Fibroblast of gingiva (primary cell): ENCODE measurements at places on chromosomes 11 and 22.
A peak's percentile ranks its signal among the peaks of the same experiment; 100 is the strongest.

DNA sequence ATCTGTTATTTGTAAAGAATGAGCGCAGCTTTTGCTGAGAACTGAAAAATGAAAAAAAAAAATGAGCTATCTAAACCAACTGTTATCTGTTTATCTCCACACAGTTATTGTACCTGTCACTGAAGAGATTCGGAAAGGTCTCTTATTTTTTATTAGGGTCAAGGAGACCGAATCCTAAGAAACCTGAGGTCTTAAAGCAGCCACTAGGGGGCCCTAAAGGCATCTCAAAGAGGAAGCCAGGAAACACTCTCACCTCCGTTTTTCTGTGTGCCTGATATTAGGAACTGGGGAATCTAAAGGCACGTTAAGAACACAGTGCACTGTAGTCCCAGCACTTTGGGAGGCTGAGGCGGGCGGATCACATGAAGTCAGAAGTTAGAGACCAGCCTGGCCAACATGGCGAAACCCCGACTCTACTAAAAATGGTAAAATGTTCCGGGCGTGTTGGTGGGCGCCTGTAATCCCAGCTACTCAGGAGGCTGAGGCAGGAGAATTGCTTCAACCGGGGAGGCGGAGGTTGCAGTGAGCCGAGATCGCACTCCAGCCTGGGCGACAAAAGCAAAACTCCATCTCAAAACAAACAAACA is 3.5 kb upstream of the LARGE1 start:
- peak; percentile 50 for DNase-seq

- DNase-seq, result peak; percentile 13
Measured at GRCh38 chr11:117426297-117426685, 98.6 kb downstream of the CEP164 start.

DNA sequence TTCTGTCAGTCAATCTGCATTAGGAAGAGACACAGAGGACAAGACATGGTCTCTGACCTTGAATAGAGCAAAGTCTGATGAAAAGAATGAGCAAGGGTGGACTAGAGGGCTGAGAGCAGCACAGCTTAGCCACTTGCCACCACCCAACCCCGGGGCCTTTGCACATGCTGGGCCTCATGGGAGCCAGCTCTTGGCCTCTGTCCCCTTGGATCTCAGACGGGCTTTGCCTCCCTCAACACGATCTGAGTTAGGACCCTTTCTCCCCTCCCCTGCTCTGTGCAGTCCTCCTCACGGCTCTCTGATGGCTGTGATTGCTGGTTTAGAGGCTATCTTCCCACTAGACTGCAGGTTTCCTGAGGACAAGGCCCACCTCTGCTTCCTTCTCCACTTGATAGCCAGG is 131.6 kb upstream of the B3GAT1 start:
- DNase-seq, result no peak

GRCh38 chr11:124890683-124891372 is 6.8 kb downstream of the ROBO4 start:
- no peak for DNase-seq

GRCh38 chr22:37169947-37170688 is 17.9 kb downstream of the C1QTNF6 start:
- no peak for DNase-seq

- peak; percentile 69 for DNase-seq
Measured at GRCh38 chr22:20141186-20142077, 9.4 kb downstream of the CCDC188 start.

DNA sequence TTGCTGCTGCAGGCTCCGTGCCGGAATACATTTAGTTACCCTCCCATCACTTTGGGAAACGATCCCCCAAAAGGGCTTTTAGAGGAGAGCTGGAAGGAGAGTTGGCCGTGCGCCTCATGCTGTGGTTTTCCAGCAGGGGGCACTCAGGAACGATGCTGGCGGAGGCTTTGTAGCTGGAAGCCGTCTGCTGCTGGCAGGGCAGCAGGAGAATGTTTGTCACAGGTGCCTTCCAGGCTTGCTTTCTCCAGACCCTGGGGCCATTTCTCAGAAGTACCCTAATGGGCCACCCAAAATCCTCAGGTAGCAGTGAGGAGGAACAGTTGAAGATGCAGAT is 30.0 kb upstream of the CABP7 start:
- peak; percentile 28 for DNase-seq

- no peak for DNase-seq
Measured at GRCh38 chr11:121415856-121416255, 36.3 kb upstream of the SORL1 start.

- DNase-seq, result no peak
Measured at GRCh38 chr22:17981497-17981896, 42.9 kb downstream of the MICAL3 start.

DNA sequence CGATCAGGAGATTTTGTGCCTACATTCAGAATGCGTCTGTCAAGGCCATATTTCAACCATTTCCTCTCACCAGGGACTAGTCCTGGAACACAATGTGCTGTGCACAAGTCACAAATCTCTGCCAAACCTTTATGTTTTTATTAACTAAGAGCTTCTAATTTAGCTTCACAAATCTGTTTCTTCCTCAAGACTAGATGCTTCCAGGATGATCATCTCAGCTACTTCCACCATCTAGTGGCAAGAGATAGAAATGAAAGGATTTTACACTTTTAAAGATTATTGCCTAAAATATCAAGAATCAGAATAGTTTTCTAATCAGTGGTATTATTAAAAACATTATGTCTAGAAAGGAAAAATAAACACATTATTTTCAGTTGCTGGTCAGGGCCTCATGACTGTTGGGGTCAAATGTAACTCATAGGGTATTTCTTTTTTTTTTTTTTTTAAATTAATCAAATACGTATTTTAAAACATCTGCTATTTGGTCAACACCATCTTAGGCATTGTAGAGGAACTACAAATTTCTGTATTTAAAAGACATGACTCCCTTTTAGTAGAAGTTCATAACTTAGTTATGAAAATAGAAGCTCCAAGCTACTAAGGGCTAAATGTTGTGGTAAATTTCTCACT is 1102.6 kb downstream of the DLG2 start:
- DNase-seq, result no peak

DNA sequence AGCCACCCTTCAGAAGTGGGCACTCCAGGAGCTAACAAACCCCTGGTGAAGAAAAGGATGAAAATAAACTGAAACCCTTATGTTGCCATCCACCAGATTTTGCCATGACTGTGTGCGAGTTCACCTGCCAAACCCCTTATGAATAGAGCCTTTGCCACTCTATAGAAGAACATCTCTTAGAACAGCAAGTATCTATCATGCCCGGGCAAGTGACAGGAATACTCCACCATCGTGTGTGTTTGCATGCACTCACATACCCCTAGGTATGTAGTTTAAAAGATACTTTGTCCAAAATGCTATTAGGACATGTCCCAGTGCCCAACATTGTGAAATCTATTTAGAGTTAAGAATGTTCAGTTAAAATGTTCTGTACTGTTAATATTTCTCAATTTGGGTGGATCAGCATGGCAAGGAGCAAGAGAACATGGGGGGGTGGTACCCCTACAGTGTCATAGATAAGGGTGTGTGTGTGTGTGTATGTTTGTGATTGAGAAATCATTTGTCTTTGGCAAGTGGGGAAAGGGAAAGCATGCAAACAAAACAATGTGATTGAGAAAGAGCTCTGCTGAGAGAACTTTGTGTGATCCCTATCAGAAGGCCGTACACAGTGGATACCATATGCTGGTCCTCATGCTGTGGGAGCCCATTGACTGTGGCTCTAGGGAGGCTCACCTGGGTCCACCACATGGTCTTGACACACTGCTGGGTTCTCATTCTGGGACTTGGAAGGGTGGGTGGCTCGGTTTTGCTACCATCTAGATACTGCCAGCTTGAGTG is 94.9 kb downstream of the ZBTB16 start:
- peak; percentile 100 for DNase-seq

- DNase-seq, result no peak
Measured at GRCh38 chr11:8315463-8315862, 51.8 kb upstream of the LMO1 start.

DNA sequence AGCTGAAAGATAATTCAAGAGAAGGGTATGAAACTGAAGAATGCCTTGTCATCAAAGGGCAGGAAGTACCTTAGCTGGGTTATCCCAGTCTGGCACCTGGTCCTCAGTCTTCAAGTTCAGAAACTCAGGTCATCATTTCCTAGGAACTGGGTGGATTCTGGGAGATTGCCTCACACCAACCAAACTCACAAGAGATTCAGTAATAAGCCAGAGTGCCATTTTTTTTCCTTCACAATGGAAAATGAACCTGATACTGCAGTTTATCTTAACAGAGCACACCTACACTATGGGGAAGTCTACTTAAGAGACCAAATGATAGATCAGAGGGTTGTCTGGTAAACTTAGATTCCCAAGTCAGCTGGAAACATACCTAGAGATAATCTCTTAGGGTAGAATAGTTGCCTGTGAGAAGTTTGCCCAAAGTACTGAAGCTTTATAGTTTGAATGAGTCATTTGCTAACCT is 3.8 kb upstream of the BUD13 start:
- DNase-seq, result no peak

GRCh38 chr22:37119872-37120271 is 10.4 kb upstream of the TMPRSS6 start:
- DNase-seq, result no peak

DNA sequence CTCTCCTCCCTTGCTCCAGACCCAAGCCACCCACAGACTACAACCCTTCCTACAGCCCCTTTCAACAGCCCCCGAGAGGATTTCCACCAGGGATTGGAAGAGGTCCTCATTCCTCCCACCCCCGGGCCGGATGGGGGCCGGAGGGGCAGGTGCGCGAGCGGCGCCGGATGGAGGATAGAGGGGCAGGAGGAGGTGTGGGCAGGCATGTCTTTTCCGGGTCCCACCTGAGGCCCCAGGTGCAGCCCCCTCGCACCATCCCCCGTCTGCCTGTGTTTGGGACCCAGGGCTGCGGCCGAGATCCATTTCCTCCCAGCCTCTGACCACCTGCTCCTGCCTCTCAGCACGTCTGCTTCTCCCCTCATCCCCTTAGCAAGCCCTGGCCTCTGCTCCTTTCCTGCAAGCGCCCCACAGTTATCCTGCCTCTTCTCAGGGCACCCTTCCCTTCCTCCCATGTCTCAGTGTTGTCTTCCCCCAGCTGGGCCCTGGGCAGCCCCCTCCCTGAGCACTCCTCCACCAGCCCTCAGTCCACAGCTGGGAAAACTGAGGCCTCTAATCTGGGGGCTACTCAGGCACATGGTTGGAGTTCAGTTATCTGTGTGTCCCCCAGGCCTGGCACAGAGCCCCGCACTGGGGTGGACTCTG is 19.3 kb upstream of the CBX7 start:
- no peak for DNase-seq

DNA sequence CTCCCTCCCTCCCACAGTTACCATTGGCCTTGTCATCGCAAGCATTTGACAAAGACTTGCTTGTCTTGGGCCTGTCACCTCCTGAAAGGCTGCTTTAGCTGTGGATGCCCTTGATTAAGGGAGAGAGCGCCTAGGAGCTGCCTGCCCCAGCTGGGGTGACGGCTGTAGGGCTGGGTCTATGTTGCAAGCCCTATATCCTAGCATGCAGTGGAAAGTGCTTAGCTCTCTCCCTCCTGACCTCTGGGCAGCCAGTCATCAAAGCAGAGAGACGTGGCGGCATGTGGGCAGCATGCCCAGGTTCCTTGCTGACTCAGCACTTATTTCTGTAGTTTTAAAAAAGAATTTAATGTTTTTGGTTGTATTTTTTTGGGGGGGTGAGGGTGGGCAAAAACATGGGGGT is 75.9 kb downstream of the BARX2 start:
- no peak for DNase-seq

GRCh38 chr11:120715239-120715638 is 203.7 kb downstream of the GRIK4 start:
- no peak for DNase-seq

GRCh38 chr11:102312667-102313066 is 4.6 kb upstream of the BIRC3 start:
- no peak for DNase-seq

DNA sequence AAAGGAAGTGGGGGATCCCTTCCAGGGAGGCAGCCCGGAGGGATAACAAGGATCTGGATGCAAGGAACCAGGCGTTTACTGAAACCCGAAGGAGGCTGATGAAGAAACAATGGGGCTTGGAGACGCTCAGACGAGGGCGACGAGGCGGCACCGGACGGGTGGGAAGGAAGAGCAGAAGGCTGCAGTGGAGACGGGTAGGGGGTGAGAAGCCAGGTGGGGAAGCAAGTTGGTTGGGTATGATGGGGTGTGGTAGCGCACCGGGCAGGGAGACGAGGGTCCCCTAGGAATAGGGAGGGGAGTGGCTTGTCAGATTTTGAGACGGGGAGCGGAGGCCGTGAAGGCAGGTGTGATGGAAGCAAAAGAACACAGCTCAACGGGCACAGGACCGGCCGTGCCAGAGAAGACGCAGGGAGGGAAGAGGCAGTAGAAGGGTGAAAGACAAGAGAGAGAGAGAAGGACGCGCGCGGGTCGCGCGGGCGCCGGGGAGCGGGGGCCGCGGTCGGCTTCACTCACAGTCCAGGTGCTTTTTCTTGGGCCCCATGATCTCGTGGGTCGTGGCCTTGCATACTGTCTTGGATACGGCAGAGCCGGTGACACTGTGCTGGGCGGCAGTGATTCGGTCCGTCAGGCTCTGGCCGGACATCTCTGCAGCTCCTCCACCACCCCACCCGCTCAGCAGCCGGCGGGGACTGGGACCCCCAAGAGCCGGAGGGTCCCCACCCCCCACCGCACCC is 579 bp downstream of the PICALM start:
- DNase-seq, result no peak

DNA sequence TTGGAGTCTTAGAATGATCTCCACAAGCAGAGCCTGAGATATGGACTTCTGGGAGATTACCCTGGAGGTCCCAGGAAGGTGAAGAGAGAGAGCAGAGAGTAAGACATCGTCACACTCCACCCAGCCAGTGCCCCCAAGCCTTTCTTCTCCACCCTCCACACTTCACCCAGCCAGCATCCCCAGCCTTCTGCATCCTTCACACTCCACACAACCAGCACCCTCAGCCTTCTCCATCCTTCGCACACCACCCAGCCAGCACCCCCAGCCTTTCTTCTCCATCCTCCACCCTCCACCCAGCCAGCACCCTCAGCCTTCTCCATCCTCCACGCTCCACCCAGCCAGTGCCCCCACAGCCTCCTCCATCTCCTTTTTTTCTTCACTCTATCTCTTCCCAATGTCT is 603.9 kb upstream of the B3GAT1 start:
- DNase-seq, result no peak

GRCh38 chr22:44531487-44531886 is 33.5 kb upstream of the RTL6 start:
- no peak for DNase-seq

GRCh38 chr22:18035751-18036150 is 11.4 kb upstream of the MICAL3 start:
- DNase-seq, result no peak

GRCh38 chr11:108944471-108945178 is 279.8 kb downstream of the DDX10 start:
- no peak for DNase-seq
